ENCODE measurements at places on chromosomes 11 and 22.

GRCh38 chr11:95680169-95680929 lies 109.2 kb downstream of the FAM76B start:
- peak; percentile 61 for DNase-seq

DNA sequence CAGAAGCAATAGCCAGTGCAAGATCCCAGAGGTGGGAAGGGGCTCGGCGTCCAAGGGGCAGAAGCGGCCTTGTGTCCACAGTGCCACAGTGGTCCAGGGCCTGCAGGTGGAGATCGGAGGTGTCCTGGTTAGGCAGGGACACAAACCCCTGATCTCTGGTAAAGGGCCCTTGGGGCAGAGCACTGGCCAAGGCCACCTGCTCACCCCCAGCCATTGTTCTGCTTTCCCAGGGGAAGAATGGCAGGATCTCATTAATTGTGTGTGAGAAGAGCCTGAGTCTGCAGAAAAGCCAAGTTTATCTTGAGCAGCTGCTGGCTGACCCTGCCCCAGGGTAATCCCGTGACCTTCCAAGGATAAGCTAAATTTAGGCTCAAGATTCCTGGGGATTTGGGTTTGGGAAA lies 3.1 kb upstream of the CLDN5 start:
- no peak for DNase-seq

DNA sequence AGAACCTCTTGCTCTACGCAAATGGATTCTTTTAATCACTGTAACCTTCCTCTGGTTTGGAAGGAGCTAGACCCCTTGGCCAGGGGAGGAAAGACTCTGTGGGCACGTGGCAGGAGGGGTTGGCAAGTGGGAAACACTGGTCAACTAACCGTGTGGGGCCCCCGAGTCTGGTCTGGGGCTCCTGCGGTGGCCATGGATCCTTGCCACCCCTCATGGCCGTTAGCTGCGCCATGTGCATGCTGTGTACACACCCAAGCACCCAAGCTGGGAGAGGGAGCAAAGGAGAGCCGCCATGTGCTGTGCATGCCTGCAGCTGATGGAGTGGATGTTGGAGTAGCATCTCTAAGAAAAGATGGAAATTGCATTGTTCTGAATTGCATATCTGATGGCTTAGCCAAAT lies 730.6 kb downstream of the FAM181B start:
- DNase-seq = no peak

- no peak for DNase-seq
Measured at GRCh38 chr11:10622957-10623791, 54.7 kb upstream of the LYVE1 start.

GRCh38 chr11:127247261-127247851 lies 246.8 kb upstream of the KIRREL3 start:
- no peak for DNase-seq

DNA sequence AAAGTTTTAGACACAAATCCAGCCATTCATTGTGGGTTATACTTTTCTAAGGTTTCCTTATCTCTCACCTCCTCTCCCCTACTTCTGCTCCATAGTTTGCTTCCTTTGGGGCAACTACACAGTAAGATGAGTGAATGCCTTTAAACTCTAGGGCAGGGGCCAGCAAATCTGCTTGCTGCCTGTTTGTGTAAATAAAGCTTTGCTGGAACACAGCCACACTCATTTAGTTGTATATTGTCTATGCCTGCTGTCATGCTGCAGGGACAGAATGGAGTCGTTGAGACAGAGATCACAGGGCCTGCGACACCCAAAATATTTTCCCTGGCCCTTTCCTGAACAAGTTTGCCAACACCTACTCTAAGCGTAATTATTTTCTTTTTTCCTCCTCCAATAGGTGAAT lies 58.7 kb downstream of the TECTA start:
- no peak for DNase-seq

DNA sequence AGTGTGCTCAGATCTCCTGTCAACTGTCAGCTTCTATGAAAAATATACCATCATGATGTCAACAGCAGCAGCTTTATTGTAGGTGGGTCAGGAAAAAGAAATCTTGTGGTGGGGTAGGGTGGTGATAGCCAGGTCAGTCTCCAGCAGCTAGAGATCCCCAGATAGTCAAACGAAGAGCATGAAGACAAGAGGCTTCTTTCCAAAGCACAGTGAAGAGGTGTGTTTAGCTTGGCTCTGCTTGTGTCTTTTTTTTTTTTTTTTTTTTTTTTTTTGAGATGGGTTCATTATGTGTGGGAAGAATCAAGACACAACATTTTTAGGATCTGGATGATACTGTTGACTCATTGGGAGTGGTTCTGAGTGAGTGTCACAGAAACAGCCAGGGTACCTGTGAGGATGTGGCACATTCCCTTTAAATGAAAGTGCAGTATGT lies 1075.5 kb downstream of the NTM start:
- DNase-seq = no peak

DNA sequence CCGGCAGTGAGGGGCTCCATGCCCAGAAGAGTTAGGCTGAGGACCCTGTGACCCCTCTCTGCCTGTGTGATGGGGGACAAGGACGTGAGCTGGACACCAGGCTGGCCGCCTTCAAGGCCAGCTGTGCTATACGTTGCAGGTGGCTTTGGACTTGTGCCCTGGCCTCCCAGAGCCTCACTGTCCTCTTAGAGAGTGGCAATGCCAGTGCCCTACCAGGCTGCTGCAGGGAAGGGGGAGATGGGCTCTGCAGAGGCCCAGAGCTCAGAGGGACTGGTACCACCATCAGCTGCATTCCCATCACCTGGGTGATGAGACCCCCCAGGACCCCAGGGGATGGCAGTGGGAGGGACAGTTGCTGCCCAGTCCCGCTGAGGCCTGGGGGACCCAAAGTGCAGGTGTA lies 90.4 kb upstream of the SHISAL1 start:
- DNase-seq = no peak

- DNase-seq = no peak
Measured at GRCh38 chr11:84655712-84656111, 971.4 kb downstream of the DLG2 start.

- DNase-seq = no peak
Measured at GRCh38 chr11:128941110-128941509, 1.6 kb downstream of the TP53AIP1 start.

DNA sequence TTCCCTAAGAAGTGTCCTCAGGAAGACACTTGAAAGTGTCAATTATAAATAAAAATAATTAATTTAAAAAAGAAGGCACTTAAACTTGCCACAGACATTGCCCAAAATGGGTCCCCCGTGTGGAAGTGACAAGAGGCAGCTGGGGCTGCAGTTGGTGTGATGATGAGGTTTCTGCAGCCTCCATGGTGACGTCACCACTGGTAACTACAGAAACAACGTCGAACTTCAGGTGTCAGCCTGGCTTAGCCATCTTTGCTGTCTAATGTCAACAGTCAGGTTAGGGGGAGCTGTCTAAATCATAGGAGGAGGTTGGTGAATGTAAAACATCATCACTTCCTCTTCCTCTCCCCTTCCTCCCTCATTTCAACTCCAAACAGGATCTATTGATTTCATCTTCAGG lies 328.6 kb downstream of the MN1 start:
- no peak for DNase-seq

- DNase-seq = no peak
Measured at GRCh38 chr11:75337195-75337654, 14.2 kb downstream of the ARRB1 start.

DNA sequence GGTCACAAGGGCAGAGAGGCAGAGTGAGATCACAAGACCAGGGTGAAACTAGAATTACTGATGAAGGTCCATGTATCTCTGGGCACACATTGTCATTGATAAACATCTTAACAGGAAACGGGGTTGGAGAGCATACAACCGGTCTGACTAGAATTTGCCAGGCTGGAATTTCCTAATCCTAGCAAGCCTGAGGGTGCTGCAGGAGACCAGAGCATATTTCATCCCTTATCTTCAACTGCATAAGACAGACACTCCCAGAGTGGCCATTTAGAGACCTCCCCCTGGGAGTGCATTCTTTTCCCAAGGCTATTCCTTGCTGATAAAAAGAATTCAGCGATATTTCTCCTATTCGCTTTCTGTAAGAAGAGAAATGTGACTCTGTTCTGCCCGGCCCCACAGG lies 84.6 kb upstream of the IZUMO1R start:
- no peak for DNase-seq

GRCh38 chr11:3148990-3149851 lies 15.9 kb downstream of the OSBPL5 start:
- DNase-seq = no peak

DNA sequence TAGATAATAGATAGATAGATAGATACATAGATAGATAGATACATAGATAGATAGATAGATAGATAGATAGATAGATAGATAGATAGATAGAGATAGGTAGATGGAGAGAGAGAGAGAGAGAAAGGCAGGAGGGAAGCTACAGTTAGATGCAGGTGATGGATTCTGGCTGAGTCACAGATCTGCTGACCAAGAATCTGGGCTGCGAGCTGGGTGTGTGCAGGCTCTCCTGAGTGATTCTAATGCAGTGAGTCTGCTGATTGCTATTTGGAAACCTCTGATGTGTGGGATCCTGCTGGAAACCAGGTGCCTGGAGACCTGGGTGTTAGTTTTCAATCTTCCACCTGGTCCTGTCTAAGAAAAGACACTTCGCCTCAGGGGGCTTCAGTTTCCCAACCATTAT lies 1441.8 kb downstream of the TBC1D22A start:
- DNase-seq = no peak

GRCh38 chr11:10382518-10382917 lies 72.5 kb upstream of the AMPD3 start:
- no peak for DNase-seq

GRCh38 chr11:133082841-133083488 lies 449.3 kb downstream of the OPCML start:
- DNase-seq = no peak

DNA sequence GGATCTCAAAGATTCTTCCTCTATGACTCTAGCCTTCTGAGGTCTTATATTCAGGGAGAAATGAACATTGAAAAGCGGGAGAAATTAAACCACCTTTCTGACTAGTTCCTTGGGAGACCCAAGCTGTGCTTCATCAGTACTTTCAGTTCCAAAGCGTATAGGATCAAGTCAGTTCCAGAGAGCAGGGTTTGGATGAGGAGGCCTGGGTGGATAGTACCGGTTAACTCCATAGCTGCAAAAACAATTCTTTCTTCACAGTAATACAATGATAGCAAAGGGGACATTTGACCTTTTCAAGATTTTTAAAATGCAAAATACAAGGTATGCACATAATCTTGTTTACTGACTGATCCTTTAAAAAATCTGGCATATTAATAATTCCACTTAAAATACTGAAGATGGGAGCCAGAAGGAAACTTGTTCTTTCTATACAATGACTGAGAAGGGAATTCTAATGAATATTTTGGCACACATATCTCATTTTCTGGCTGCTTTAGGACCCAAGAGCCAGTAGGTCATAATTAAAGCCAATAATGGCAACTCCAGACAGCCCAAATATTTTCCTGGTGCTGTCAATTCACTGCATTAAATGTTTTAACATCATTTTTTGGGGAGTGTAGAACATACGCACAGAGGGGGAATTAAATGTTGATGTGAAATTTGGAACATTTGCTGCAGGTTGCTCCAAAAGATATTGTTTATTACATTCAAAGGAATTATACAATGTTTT lies 16.0 kb downstream of the ADM start:
- DNase-seq = no peak

DNA sequence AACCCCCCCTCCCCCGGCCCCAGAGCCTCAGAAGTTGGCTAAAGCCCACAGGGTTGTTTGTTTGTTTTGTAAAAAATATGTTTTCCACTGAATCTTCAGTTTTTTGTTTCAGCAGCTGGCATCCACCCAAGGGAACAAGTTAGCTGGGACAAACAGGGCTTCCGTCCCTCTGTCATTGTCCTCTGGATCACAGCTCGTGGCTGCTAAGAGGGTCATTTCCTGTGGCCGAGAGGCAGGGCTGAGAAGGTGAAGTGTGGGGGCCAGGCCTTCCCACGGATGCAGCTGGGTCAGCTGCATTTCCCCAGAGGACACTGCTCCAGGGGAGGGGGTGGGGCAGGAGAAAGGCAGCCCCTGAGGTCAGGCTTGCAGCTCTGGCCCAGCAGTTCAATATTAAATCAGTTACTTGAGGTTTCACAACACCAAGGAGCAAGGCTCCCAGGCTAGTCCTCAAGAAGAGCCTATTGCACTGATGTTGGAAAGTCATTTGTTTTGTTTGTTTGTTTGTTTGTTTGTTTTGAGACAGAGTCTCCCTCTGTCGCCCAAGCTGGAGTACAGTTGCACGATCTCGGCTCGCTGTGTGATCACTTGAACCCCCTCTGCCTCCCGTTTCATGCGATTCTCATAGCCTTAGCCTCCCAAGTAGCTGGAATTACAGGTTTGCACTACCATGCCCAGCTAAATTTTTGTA lies 34.4 kb upstream of the SMTN start:
- no peak for DNase-seq

GRCh38 chr22:32579529-32580220 lies 105.1 kb downstream of the FBXO7 start:
- no peak for DNase-seq

- no peak for DNase-seq
Measured at GRCh38 chr22:50665738-50666137, 6.9 kb upstream of the SHANK3 start.

DNA sequence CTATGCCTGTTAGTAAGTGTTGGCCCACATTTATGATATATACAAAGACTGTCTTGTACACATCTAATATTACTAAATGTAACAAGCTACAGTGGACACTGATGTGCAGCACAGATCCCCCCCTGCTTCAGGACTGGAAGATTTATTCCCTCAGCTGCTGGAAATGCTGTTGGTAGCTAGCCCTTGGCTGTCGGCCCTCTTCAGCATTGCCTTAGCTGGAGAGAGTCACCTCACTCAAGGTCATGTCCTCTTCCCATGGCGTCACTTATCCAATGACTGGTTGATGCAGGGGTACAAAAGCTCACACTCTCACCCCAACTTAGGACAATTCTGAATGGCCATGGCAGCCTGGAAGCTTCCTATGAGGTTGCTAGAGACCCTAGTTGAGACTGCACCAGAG lies 312.7 kb downstream of the SOX6 start:
- DNase-seq = no peak

- DNase-seq = no peak
Measured at GRCh38 chr11:72668629-72669347, 5.4 kb downstream of the PDE2A start.

DNA sequence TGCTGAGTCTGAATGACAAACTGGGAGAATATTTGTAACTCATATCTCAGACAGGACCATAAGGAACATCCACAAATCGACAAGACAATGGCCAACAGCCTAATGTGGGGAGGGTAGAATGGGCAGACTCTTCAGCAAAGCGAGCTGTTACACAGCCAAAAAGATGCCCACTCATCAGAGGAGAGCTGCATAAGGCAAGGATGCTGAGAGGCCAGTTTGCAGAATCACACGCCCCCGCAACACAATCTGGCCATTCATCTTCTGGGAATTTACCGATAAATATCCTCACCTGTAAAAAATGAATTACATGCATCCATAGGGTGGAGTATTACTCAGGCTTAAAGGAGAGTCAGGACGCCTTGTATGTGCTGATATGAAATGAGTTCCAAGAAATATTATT lies 57.5 kb upstream of the SLC22A12 start:
- no peak for DNase-seq

DNA sequence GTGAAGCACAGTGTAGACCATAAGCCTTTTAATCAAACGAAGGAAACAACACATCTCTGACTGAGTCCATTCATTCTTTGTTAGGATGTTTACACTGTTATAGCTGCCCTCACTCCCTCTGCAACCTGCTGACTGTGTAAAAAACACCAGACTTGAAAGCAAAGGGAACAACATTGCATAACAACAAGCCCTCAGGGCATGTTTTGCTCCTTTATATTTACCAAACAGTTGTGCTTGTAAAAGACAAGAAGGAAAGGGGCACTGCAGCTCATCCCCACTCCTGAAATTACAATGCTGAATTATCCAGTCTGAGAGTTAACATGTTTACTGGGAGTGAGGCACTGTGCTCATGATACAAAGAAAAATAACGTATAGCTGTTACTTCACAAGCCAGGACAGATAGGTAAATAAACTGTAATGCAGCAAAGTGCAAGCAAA lies 46.4 kb downstream of the RAB30 start:
- no peak for DNase-seq
